Cortex of kidney (tissue), 1 donor: ENCODE measurements at places on chromosomes 5 and 9.

DNA sequence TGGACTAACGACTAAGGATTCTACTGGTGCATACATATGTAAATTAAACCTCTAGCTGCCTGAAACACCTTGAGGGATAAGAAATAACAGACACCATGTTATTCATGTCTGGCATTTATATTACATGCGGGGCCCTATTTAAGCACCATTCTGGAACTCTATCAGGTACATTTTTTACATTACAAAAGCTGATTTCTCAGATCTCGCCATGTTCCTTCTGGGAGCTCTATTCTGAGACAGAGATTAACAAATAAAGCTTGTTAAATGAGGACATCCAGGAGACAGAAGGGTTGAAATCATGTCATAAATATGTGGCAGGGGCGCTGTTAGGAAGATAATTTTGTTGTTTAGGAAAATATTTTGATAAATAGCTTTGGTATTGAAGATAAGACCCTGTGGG lies 93.4 kb upstream of the SLIT3 start:
- DNase-seq = no peak

GRCh38 chr9:134333234-134333873 lies 7.1 kb downstream of the RXRA start:
- DNase-seq = no peak

- DNase-seq = no peak
Observed at GRCh38 chr5:122056913-122057312, 21.1 kb downstream of the LOX start.

DNA sequence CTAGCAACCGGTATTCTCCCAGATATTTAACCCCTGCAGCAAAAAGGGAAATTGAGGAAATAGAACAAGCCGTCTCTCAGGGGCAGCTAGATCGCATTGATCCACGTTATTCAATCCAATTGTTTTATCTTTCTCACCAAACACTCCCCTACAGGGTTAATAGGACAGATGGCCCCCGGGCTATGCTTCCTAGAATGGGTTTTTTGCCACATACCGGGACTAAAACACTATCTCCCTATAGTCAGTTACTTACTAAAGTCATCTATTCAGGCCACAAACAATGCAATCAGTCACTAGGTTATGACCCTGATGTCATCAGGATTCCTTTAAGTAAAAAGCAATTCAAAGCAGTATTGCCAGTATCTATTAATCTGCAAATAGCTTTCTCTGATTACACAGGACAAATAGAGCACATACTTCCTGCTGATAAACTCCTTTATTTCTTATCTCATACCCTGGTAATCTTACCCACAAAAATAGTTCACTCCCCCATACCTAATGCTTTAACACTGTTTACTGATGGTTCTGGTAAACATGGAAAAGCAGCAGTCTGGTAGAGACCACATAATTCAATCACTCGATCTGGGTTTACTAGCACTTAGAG lies 159.0 kb downstream of the CPLANE1 start:
- DNase-seq = no peak

GRCh38 chr5:27011274-27011673 lies 27.1 kb downstream of the CDH9 start:
- DNase-seq = no peak

GRCh38 chr9:122176916-122177315 lies 17.2 kb downstream of the MORN5 start:
- no peak for DNase-seq
